ENCODE measurements at places on chromosomes 3 and 15.

DNA sequence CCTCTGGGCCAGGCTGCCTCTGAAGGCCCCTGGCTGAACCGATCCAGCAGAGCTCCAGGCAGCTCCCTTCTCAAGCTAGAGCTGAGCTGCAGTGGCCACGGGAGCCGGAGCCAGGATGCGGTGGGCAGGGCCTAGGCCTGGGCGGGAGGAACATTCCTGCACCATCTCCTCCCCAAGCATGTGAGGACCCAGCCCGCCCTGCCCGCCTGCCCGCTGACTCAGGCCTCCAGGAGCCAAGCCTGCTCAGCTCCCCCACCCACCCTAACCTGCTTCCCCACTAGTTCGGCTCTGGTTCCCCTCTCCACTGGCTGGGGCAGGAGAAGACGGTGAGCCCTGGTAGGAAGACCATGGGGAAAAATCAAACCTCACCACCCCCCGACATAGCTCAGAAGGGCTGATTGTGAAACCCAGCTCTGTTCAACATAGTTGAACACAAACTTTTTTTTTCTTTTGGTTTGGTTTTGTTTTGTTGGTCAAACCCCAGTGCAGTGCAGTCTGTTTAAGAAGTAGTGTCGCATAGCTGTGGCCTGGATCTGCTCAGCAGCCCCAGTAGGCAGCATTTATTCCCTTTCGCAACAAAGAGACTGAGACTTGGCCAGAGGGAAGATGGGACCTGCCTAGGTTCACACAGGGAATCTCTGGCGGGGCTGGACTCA, 13.5 kb downstream of the SNX33 start:
- no peak for DNase-seq

DNA sequence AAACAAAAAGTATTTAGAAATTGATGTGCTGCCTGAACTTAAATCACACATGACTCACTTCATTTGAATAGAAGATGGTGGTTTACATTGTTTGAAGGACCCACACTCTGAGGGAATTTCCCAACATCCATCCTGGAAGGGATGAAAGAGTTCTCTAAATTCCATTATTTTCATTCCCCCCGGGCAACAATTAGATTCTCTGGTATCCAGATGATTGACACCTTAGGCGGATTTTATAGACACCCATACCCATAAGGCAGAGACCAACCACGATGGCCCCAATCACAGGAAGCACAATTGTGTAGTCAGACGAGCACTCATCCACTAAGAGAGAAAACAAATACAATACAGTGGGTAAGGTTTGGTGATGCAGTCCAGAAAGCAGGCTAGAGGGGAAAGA, 24.6 kb upstream of the MCCC1 start:
- no peak for DNase-seq

DNA sequence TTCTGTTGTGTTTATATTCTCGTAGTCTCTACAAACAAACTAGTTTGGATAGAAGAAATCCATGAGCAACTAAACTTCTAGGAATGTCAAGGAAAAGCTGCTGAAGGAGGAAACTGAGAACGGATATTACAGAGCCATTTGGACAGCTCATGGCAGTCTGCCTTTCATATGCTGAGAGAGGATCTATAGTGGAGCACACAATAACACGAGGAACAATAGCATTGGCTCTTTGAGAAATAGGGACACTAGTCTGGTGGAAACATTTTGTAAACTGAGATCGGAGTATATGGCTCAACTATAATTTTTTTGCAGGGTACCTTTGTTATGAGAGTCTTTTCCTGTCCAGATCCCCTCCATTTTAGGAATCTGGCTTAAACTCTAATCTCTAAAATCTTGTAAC, 200.5 kb downstream of the CLSTN2 start:
- DNase-seq: no peak

GRCh38 chr3:13352621-13353131, 67.4 kb downstream of the NUP210 start:
- DNase-seq: no peak

GRCh38 chr15:85333132-85333831, 47.1 kb upstream of the AKAP13 start:
- no peak for DNase-seq

DNA sequence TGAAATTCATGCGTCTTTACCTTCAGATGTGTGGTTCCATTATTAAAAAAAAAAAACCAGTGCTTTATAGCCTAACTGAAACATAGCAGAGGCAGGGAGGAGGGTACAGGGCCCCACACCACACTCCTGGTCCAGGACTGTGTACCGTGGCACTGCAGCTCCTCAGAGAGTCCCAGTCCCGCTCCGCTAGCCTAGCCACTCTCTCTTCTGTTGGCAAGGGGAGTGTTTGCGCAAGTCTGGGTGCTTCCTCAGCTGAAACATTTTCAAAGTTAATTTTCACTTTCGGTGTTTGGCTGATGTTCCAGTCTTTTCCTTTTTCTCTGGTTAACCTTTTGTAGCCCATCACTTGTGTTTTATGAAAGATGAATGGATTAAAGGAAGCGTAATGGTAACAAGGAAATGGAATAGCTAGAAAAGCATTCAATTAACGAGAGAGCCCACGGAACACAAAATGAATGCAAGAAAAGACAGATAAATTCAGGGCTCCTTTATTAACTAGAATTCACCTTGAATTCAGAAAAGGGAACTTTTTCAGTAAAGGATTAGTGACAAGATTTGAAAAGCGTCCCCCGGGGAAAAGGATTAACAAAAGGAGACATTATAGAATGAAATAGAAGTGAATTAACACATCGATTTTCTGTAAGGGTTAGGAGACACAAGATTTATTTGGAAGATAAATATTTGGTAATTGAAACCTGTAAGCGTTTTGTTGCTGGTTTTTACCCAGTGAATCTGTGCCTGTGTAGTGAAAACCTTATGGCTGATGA, 177.0 kb downstream of the CACNA2D3 start:
- no peak for DNase-seq

GRCh38 chr3:101979033-101979432, 129.7 kb downstream of the NFKBIZ start:
- DNase-seq: no peak

GRCh38 chr15:64926661-64927060, 15.0 kb downstream of the ANKDD1A start:
- no peak for DNase-seq

GRCh38 chr15:101498076-101498716, 8.7 kb upstream of the PCSK6 start:
- no peak for DNase-seq

Measured in HuH-7 (cell line).